ENCODE measurements at places on chromosomes 3 and 15. TPM values are rescaled to one million over a fixed set of nuclear protein-coding genes. Genes with fewer than 3 reads are reported as not detected.

SLC28A1 gene
- 5.8 TPM for polyA plus RNA-seq

SLC28A2 gene
- 0.20 TPM for polyA plus RNA-seq

TMEM212 gene
- polyA plus RNA-seq = not detected

GPR171 gene
- polyA plus RNA-seq = 0.37 TPM

SMAD6 gene
- polyA plus RNA-seq = 32.7 TPM

IDH3A gene
- polyA plus RNA-seq = 62.7 TPM

SCAANT1 gene
- polyA plus RNA-seq = 0.74 TPM

ZNF660 gene
- polyA plus RNA-seq = 9.7 TPM

- no peak for DNase-seq
Measured at GRCh38 chr15:65805019-65805745, 13.1 kb upstream of the DENND4A start.

GRCh38 chr3:41267975-41268640 is 68.8 kb downstream of the CTNNB1 start:
- no peak for DNase-seq

DNA sequence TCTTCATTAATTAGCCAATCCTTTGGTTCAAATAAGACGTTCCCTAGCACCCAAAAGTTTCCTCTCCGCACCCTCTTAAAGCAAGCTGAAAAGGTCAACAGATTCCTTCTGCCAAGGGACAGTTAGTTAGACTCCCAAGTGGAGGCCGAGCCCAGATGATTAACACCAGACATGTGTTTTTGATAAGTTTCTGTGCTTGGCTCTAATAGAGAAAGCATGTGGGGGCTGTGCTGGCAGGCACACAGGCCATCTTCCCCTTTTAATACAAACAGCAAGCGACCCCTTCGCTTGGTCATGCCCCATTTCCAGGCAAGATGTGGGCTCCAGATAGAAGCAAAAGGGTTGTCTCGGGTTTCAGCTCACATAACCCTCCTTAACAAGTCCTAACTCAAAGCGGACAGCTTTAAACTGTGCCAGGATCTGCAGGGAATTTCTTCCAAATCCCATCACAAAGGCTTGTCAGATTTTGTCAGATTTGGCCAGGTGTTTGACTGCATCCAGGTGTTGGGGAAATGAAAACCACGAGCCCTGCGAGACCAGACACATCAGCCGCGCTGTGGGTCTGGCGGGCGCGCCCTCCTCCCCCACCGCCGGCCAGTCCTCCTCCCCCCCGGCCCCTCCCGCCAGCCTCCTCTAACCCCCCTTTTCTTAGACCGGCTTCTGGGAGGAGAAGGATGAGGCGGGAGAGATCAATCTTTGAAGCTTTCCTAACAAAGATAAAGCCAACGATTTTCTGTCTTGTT is 3.3 kb downstream of the HES1 start:
- peak; percentile 49 for DNase-seq

GRCh38 chr3:54663501-54664011 is 264.3 kb downstream of the LRTM1 start:
- no peak for DNase-seq

DNA sequence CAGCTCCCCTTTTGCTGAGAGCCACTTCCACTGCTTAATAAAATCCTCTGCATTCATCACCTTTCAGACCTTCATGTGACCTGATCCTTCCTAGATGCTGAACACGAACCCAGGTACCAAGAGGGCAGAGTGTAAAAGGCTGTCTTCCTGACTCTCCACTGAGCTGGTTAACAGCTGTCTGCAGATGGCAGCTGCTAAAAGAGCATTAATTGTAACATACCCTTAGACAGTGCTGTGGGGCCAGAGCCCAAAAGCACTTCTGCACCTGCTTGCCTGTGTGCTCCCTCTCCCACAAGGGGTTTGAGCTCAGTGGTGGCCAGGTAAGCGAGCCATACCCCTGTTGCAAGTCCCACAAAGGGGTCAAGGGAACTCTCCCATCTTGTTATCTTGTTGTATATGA is 187.3 kb downstream of the UBE2E2 start:
- no peak for DNase-seq

DNA sequence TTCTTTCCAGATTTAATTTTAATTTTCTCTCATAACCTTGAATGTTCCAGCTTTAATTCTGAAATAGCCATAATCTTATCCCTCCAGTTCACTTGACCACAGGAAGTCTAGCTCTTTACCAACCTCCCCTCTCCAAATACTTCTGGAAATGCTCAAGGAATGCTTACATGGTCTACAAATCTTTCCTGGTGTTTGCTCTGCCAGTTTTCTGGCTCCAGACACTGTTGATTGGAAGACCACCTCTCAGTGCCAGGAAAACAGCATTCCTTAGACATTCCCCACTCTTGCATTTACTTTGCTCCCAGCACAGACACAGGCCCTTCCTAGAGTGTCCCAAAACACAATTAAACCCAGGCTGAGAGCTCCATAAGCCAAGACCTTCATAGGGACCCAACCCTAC is 98.6 kb downstream of the MESD start:
- no peak for DNase-seq

DNA sequence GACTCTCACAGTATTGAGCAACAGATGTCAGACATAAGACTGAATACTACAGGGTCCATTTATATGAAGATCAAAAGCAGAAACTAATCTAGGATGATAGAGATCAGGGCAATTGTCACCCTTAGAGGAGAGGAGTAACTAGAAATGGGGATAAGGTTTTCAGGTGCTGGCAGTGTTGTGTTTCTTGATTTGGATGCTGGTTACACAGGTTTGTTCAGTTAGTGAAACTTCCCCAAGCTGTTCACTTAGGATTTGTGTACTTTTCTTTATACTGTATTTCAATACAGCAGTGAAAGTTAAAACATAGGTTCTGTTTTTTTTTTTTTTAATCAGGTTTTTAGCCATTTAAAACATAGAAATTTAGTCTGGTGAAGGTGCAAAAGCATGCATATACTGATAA is 39.1 kb upstream of the CMTM7 start:
- DNase-seq = no peak

DNA sequence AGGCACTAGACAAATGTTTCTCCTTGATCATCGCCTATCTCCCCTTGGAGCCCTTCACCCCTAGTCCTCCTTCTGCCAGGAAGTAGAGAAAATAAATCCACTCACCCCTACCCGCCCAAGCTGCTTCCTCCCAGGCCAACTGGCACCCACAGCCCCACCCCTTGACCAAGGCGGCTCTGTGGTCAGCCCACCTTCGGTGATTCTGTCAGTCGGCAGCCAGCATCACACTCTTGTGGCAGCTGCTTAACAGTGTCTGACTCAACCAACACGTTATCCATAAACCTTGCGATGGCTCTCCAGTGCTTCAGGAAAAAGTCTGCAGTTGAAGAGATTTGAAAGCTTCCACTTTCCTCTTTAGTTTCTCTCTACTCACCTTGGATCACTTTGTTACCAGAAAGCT is 7.6 kb downstream of the SHF start:
- no peak for DNase-seq

DNA sequence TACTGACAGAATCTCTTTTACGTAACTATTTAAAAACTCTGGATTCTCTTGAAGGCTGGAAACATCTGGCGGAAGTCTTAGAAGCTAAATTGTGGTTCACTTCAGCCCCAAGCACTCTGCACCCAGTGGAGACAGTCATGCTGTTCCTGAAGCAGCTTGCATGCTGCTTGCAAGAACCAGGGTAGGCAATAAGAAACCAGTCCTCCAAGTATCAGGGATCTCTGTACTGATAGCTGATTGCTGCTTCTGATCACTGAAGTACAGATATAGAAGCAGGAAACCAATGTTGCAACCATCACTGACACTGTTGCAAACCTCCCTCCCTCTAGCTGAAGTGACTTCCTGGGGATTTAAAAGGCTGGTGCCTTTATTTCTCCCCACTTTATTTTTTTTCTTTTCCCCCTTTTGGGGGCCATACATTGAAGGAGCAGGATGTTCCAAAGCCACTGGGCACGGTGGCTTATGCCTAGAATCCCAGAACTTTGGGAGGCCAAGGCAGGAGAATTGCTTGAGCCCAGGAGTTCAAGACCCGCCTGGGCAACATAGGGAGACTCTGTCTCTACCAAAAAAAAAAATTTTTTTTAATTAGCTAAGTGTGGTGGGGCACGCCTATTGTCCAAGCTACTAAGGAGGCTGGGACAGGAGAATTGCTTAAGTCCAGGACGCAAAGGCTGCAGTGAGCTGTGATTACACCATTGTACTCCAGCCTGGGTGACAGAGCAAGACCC is 15.3 kb downstream of the SPCS1 start:
- no peak for DNase-seq

DNA sequence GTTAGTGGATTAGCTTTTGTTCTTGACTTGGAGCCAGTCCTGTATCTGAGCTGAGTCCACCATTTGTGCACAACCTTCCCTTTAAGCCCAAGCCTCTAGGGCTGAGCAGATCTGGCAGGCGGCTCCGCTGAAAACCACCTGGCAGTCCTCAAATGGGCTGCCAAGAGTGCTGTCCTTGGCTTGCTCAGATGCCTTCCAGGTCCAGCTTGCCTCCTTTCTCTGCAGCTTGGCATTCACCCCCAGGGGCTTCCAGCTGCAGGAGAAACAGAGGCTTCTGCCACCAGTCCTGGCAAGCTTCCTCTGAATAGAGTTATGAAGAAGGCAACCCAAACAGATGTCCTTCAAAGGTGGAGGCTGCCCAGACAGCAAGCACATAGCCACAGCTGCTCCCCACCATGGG is 96.7 kb downstream of the LRTM1 start:
- DNase-seq = no peak

DNA sequence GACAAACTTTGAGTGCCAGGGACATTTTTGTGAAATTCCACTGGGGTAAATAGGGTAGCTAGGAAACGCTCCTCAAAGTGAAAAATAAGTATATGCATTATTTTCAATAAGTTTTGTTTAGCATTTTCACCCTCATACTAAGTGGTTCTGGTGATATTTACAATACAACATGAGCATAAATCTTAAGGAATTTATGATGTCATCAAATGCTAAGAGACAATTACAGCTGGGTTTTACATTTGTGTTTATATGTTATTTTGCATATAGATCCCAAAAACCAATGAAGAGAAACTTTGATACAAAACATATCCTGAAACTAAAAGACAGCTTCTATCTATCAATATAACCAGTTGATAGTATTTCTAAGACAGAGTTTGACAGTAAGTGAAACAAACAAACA is 323.1 kb downstream of the ZBTB20 start:
- no peak for DNase-seq

- no peak for DNase-seq
Measured at GRCh38 chr3:88640581-88640980, 466.8 kb upstream of the EPHA3 start.

DNA sequence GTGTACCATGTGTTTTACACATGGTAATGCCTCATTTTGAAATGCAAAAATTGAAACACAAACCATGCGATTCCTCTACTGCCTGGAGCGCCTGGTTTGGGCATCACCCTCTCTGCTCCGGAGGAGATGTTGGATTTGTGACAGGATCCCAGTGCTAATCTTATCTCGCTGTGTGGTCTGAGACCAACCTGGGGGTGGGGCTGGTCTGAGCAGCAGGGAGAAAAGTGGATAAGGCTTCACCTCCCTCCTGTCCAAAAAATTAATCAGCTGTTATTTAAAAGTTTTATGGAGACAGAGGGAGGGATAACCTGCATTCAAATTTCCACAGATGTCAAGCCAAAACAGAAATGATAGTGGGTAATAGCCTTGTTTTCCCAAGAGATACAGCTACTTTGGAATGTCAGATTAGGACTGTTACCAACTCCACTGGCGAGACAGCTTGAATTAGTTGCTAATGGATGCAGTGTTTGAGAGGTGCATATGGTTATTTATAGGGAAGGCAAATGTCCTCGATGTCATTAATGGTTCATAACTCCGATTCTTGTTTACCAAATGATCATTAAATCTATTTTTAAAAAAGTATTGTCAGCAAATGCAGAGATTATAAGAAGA is 54.0 kb upstream of the SKOR1 start:
- DNase-seq = no peak

GRCh38 chr3:15602146-15602536 is 596 bp downstream of the BTD start:
- no peak for DNase-seq

GRCh38 chr3:184110316-184110725 is 13.5 kb downstream of the HTR3E start:
- no peak for DNase-seq

GRCh38 chr3:128009952-128010846 is 42.0 kb upstream of the SEC61A1 start:
- no peak for DNase-seq

DNA sequence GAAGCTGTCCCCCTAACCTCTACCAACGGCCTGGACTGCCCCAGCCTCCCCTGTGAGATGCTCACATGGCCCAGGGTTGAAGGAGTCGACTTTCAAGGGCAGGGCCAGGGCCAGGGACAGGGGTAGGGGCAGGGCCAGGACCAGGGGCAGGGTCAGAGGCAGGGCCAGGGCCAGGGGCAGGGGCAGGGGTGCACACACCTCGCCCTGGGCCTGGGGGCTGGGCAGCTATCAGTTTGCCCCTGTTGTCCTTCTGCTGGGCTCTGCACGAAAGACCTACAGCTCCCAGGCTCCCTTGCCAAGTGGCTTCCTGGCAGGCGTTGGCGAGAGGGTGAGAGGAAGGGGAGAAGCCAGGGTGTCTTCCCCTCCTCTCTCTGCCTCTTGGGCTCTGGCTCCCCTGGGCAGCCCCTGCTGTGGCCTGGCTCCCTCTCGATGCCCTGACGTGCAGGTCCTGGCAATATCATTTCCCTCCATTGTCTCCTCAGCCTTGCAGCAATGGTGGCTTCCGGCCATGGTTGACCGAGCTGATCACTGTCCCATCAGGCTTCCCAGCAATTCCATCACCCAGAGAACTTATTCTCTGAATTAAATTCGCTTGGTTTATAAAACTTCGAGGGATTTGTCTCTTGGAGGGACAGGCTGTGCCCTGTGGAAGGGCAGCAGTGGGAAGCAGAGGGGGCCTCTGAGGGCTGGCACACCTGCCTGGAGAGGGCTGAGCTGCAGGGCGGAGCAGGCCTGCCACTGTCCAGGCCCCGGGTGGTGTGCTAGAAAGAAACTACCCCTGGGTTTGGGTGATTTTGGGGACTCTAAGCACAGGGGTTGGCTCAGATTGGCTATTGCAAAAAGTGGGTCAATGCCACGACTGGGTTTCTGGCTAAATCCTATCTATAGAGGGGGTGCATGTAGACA is 13.9 kb downstream of the PRR23E start:
- no peak for DNase-seq

DNA sequence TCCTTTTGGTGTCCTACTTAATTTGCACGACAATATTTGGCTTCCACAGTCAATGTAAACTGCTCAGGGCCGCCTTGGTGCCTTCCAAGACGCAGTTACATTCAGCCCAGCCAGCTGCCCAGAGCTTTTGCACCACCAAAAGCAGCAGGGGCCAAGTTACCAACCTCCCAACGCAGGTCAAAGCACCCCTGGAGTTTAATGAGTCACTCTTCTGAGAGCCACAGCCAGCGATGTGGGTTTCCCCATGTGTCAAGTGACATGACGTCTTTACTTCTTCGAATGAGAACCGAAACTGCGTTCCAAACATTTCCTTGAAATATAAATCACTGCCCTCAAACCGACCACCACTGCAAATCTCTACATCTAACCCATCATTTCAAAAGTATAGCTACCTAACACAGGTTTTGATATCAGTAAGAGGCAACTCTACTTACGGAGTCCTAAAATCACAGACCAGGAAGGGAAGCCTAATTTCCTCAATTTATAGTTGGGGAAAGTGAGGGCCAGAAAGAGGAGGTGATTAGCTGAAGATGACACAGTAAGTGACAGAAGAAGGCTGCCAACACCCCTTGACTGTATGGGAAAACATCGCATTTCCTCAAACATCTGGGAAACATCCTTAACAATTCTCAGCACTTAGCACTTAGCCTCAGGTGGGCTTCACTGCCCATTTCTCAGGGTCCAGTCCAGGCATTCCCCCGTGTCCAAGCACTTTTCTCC is 24.5 kb downstream of the MB21D2 start:
- no peak for DNase-seq

- DNase-seq = no peak
Measured at GRCh38 chr3:23856286-23856685, 50.5 kb downstream of the UBE2E1 start.
